Natural killer cell (primary cell): ENCODE measurements at places on chromosomes 16 and 17. TPM values are rescaled to one million over a fixed set of nuclear protein-coding genes. Genes with fewer than 3 reads are reported as not detected.

GRCh38 chr17:48587276-48588073 lies 2.6 kb downstream of the HOXB3 start:
- H3K27ac ChIP-seq = no peak overlapping the region
- no peak overlapping the region for H3K4me3 ChIP-seq
- H3K4me1 ChIP-seq = peaks cover 25% of the 10 kb centered on the region
- H3K36me3 ChIP-seq = no peaks in the 10 kb centered on the region
- peak; percentile 8 for DNase-seq

GPR142 gene
- not detected for total RNA-seq

GRCh38 chr16:3223913-3224515 lies 10.9 kb downstream of the ZNF200 start:
- no peaks in the 10 kb centered on the region for H3K4me1 ChIP-seq
- peaks cover 47% of the 10 kb centered on the region for H3K36me3 ChIP-seq
- no peak for DNase-seq
- no peak overlapping the region for H3K27ac ChIP-seq
- H3K27me3 ChIP-seq = no peaks in the 10 kb centered on the region
- no peak overlapping the region for H3K4me3 ChIP-seq

GRCh38 chr16:63289834-63290460 lies 1253.7 kb upstream of the CDH8 start:
- DNase-seq = no peak
- no peaks in the 10 kb centered on the region for H3K36me3 ChIP-seq
- no peak overlapping the region for H3K4me3 ChIP-seq
- no peaks in the 10 kb centered on the region for H3K4me1 ChIP-seq
- no peaks in the 10 kb centered on the region for H3K27me3 ChIP-seq

KRTAP2-1 gene
- not detected for total RNA-seq

DNA sequence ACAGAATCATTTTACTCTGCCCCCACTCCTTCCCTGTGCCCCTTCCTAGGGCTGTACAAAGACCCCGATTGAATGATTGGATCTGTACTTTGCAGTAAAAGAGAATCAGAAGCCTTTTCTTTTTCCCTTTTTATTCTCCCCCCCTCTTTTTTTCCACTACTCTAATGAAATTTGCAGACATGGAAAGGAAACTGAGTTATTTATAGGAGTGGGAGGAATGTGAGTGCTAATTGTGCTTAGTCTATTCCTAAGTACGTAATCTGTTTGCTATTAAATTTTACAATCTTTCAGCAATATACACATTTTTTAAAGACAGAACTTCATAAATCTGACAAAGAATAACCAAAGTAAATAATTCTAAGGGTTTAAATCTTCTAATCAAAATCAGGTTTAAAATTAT lies 314.3 kb downstream of the MAP2K6 start:
- H3K27ac ChIP-seq = no peak overlapping the region
- no peaks in the 10 kb centered on the region for H3K36me3 ChIP-seq
- no peaks in the 10 kb centered on the region for H3K4me1 ChIP-seq
- no peaks in the 10 kb centered on the region for H3K27me3 ChIP-seq
- no peak for DNase-seq
- no peak overlapping the region for H3K4me3 ChIP-seq

DNA sequence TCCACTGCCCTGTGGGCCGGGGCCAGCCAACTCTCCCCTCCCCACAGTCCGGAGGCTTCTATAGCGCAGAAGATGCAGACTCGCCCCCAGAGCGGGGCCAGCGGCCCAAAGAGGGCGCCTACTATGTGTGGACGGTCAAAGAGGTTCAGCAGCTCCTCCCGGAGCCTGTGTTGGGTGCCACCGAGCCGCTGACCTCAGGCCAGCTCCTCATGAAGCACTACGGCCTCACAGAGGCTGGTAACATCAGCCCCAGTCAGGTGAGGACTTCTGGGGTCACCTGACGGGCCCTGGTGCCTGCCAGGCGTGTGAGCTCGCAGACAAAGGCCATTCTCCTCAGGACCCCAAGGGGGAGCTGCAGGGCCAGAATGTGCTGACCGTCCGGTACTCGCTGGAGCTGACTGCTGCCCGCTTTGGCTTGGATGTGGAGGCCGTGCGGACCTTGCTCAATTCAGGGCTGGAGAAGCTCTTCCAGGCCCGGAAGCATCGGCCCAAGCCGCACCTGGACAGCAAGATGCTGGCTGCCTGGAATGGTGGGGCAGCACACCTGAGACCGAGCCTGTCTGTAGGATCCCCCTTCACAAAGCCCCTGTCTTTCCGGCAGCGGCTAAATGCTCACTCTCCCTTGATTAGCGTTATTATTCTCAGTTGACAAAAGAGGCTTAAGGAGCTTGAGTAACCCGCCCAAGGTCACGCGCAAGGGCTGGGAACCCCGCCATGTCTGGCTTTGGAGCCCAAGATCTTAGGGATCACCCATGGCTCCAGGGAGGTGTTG lies 3.9 kb downstream of the SPATA20 start:
- H3K27me3 ChIP-seq = no peaks in the 10 kb centered on the region
- no peak overlapping the region for H3K4me3 ChIP-seq
- no peak for DNase-seq

CNGB1 gene
- not detected for total RNA-seq

DNA sequence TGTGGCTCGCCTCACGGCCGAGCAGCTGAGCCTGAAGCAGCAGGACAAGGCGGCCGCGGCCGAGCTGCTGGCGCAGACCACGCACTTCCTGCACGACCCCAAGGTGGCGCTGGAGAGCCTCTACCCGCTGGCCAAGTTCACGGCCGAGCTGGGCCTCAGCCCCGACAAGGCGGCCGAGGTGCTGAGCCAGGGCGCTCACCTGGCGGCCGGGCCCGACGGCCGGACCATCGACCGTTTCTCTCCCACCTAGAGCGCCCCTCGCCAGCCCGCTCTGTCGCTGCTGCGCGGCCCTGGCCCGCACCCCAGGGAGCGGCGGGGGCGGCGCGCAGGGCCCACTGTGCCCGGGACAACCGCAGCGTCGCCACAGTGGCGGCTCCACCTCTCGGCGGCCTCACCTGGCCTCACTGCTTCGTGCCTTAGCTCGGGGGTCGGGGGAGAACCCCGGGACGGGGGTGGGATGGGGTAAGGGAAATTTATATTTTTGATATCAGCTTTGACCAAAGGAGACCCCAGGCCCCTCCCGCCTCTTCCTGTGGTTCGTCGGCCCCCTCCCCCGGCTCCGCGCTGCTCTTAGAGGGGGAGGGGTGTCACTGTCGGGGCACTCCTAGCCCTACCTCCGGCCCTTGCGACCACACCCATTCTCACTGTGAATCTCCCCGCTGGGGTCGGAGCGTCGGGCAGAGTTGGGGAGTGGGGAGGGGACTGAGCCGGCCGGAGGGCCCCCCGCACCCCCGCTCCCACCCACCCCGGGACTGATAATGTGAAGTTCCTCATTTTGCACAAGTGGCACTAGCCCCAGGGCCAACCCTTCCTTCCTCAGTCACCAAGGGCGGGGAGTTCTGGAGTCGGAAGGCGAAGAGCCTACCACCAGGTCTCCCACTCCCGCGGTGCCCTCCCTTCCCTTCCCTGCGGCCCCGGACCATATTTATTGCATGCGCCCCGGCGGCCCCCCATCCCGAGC lies 4.0 kb downstream of the HIC1 start:
- peaks cover 41% of the 10 kb centered on the region for H3K4me1 ChIP-seq
- H3K27ac ChIP-seq = no peak overlapping the region
- no peaks in the 10 kb centered on the region for H3K27me3 ChIP-seq
- H3K4me3 ChIP-seq = peak overlapping the region; percentile 15

DNA sequence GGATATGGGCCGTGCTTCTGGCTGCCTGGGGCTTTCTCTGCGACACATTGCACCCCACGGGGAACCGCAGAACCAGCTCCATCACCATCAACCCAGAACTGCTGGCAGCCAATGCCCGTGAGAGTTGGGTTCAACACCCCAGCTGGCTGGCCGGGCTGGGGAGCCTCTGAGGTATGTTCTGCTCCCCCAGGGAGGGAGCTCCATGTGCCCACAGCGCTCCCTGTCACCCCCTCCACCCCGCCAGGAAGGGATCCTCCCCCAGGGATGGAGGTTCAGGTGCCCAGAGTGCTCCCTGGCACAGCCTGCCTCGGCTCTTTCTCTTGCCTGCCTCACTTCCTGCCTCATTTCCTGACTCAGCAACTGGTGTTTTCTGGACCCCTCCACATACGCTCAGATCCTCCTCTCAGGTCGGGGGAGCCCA lies 24.2 kb upstream of the MPRIP start:
- H3K4me1 ChIP-seq = peaks cover 4% of the 10 kb centered on the region
- no peak overlapping the region for H3K27ac ChIP-seq
- H3K36me3 ChIP-seq = no peaks in the 10 kb centered on the region
- H3K27me3 ChIP-seq = no peaks in the 10 kb centered on the region
- no peak overlapping the region for H3K4me3 ChIP-seq

DNA sequence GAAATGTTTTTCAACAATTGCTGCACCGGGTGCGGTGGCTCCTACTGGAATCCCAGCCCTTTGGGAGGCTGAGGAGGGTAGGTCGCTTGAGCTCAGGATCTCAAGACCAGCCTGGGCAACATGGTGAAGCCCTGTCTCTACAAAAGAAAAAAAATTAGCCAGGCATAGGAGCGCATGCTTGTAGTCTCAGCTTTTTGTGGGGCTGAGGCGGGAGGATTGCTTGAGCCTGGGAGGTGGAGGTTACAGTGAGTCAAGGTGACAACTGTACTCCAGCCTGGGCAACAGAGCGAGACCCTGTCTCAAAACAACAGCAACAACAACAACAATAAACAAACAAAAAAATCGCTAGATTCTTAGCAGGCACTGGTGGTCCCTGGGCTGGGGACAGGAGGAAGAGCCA lies 28.5 kb downstream of the IL21R start:
- no peak for DNase-seq
- no peak overlapping the region for H3K27ac ChIP-seq
- H3K27me3 ChIP-seq = no peaks in the 10 kb centered on the region
- H3K4me1 ChIP-seq = peaks cover 56% of the 10 kb centered on the region
- no peak overlapping the region for H3K4me3 ChIP-seq
- H3K36me3 ChIP-seq = peaks cover 51% of the 10 kb centered on the region

- no peaks in the 10 kb centered on the region for H3K36me3 ChIP-seq
- DNase-seq = no peak
- no peaks in the 10 kb centered on the region for H3K4me1 ChIP-seq
- H3K4me3 ChIP-seq = no peak overlapping the region
These were observed 120.6 kb downstream of the SHISA9 start for GRCh38 chr16:13021996-13022395.

DNA sequence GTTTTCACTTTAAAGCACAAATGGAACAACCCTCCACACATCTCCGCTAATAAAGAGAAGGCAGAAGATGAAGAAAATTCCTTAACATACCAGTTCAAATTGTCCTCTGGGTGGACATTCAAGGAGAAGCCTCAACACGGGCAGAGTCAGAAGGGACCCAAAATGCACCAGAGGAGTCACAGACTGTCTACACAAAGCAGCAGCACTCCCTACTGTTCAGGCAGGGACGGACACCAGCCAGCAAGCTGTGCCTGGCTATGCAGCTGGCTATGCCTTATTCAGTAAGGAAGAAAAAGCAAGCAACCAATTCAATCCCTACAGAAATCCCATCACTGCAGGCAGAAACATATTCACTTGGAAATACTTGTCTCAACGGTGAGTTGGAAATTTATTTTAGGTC lies 8.1 kb downstream of the DNAJC7 start:
- no peaks in the 10 kb centered on the region for H3K27me3 ChIP-seq
- peaks cover 9% of the 10 kb centered on the region for H3K36me3 ChIP-seq
- H3K27ac ChIP-seq = no peak overlapping the region
- peaks cover 11% of the 10 kb centered on the region for H3K4me1 ChIP-seq

DNA sequence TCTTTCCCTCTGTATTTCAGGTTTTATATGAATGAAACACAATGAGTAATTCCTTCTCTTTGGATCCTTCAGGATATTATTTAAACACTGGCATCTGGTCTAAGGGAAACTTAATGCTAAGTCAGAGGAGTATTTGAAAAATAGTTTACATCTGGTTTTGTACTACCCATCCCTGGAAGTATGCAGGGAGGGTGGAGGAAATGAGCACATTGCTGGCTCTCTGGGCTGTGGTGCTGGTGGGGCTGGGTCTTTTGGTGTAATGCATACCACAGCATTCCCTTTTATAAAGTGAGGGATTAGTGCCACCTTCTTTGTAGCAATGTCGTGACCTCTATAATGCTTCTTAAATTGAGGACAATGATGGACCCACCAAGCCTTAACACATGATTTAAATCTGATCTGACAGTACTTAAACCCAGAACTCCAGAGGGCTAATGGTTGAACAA lies 105.5 kb upstream of the AXIN2 start:
- DNase-seq = no peak
- no peak overlapping the region for H3K27ac ChIP-seq
- no peaks in the 10 kb centered on the region for H3K27me3 ChIP-seq
- H3K4me3 ChIP-seq = no peak overlapping the region
- H3K36me3 ChIP-seq = no peaks in the 10 kb centered on the region
- no peaks in the 10 kb centered on the region for H3K4me1 ChIP-seq

AGRP gene
- total RNA-seq = not detected

GRCh38 chr17:1742371-1743087 lies at the start of gene SERPINF2:
TSS of gene SERPINF2 (plus strand) at chr17:1742871. CDS start at chr17:1744996, 2,125 bp downstream.
- no peaks in the 10 kb centered on the region for H3K27me3 ChIP-seq
- H3K4me3 ChIP-seq = no peak within 1 kb of the TSS
- no peak within 1 kb of the TSS for H3K27ac ChIP-seq
- H3K36me3 ChIP-seq = peaks cover 3% of the 10 kb centered on the region
- DNase-seq = no peak
- no peaks in the 10 kb centered on the region for H3K4me1 ChIP-seq

DNA sequence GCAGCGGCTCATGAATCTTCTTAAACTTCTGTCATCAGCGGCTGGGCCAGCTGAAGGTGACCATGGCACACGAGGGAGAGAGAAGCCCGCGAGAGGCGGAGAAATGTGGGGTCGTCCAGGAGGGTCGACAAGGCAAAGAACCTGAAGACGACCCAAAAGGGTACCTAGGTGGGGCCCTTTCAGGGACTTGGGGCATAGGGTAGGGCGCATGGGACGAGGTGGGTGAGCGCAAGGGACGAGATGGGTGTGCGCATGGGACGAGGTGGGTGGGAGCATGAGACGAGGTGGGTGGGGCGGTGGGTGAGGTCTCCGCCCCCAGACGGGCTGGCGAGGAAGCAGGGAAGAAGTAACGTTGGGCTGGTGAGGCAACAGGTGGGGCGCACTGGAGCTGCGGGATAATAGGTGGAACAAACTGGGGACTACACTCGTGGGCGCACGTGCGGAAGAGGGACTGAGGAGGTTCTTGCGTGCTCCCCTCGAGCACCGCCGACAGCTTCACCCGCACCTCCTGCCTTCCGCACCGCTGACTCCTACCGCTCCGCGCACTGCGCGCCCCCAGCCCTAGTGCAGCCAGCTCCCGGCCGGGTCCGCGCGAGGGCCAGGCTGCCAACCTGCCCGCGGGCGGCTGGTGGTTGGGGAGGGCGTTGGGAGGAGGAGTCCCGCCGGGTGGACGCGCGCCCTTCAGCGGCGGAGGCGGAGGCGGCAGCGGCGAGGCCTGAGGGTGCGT lies 23.2 kb upstream of the CRYM start:
- peaks cover 11% of the 10 kb centered on the region for H3K4me1 ChIP-seq
- peak overlapping the region; percentile 35 for H3K4me3 ChIP-seq
- no peaks in the 10 kb centered on the region for H3K36me3 ChIP-seq
- no peak overlapping the region for H3K27ac ChIP-seq

- no peak overlapping the region for H3K27ac ChIP-seq
- H3K4me3 ChIP-seq = no peak overlapping the region
- peaks cover 3% of the 10 kb centered on the region for H3K4me1 ChIP-seq
- DNase-seq = no peak
- H3K27me3 ChIP-seq = no peaks in the 10 kb centered on the region
These were observed 23.7 kb upstream of the RCVRN start for GRCh38 chr17:9928601-9929333.
